ENCODE measurements at places on chromosomes 5 and 9.

- DNase-seq: no peak
Observed at GRCh38 chr5:179311581-179311980, 33.7 kb downstream of the ADAMTS2 start.

DNA sequence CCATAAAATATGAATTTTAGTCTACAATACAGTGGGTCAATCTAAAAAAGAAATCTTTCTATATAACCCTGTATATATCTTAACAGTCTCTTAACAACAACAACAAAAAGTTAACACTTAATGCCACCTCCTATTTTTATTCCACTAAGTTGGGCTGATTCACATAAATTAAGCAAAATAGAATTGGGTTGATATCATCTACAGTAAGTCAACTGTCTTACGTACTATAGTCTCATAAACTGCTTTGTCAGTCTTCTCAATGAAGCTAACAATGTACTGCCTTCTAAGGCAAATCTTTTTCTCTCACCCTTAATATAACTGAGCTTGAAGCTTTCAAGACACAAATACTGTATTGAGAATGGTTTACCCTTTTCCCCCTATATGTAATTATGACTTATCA, 185.7 kb downstream of the ADAMTS6 start:
- DNase-seq: no peak

- no peak for DNase-seq
Observed at GRCh38 chr9:8574846-8575245, 775.3 kb upstream of the DMAC1 start.

GRCh38 chr5:77960863-77961396, 184.8 kb upstream of the TBCA start:
- no peak for DNase-seq

DNA sequence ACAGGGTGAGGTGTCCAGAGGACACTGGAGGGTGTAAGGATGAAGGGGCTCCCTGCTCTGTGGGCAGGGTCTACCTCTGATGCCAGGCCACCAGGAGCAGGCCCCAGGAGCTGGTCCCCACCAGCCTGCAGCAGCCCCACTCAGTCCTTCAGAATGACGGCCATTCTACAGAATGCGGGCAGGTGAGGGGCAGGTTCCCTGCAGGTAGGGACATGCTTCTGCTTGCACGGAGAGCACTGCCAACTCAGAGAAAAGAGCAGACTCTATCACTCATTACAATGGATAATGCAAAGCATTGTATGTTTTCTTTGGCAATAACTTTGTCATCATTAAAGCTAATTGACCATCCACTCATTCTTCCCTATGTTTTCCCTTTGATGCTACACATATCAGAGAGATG, 39.0 kb downstream of the DDX31 start:
- DNase-seq: no peak

Data from amniotic epithelial cell (primary cell).